Psoas muscle (tissue), 8 donors: ENCODE measurements at places on chromosomes 5 and 9. TPM values are rescaled to one million over a fixed set of nuclear protein-coding genes. Genes with fewer than 3 reads are reported as not detected.

The EIF4E1B gene
- not detected for total RNA-seq

The TAF1L gene
- not detected for total RNA-seq

The IL5 gene
- not detected for total RNA-seq

The LCN15 gene
- 0.22 TPM for total RNA-seq

The SLC45A2 gene
- not detected for total RNA-seq

The STK32A gene
- total RNA-seq, result 0.17 TPM

The GCNT4 gene
- 3.5 TPM for total RNA-seq

The DMRTA1 gene
- total RNA-seq, result 0.38 TPM

The PRSS3 gene
- not detected for total RNA-seq

The FIBCD1 gene
- not detected for total RNA-seq

The N4BP3 gene
- total RNA-seq, result 2.9 TPM

The TMC1 gene
- total RNA-seq, result not detected

The NUTM2F gene
- total RNA-seq, result not detected

The TEK gene
- 10.6 TPM for total RNA-seq

The RGMB gene
- 25.7 TPM for total RNA-seq

The TOR4A gene
- 2.1 TPM for total RNA-seq

GRCh38 chr9:90511711-90512110 is 130.9 kb downstream of the DIRAS2 start:
- no peaks in the 10 kb centered on the region for H3K36me3 ChIP-seq
- no peak for DNase-seq
- H3K27ac ChIP-seq, result no peak overlapping the region
- no peak overlapping the region for H3K4me3 ChIP-seq

- H3K27ac ChIP-seq, result no peak overlapping the region
- H3K27me3 ChIP-seq, result no peaks in the 10 kb centered on the region
- H3K4me1 ChIP-seq, result no peaks in the 10 kb centered on the region
- no peak overlapping the region for H3K4me3 ChIP-seq
- no peak for DNase-seq
- H3K36me3 ChIP-seq, result peaks cover 97% of the 10 kb centered on the region
Observed at GRCh38 chr5:96753848-96754247, 53.9 kb downstream of the ERAP1 start.

DNA sequence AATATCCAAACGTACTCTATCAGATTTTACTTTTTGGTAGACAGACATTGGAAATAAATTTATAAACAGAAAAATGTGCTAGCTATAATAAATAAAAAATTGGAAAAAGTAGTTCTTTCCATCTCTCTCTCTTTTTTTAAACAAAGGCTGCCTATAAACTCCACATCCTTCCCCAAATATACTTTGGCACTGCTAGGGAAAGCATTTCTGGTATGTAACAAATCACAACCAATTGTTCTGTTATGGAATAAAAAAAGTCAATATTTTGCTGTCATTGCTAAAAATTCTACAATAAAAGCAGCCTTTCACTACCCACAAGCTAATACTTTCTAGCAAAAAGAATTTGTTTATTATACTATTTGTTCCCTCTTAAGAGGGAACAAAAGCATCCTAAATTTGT is 169.2 kb upstream of the TARS1 start:
- no peak overlapping the region for H3K4me3 ChIP-seq
- H3K4me1 ChIP-seq, result no peaks in the 10 kb centered on the region
- H3K27me3 ChIP-seq, result no peaks in the 10 kb centered on the region
- H3K36me3 ChIP-seq, result no peaks in the 10 kb centered on the region
- no peak for DNase-seq
- no peak overlapping the region for H3K27ac ChIP-seq

DNA sequence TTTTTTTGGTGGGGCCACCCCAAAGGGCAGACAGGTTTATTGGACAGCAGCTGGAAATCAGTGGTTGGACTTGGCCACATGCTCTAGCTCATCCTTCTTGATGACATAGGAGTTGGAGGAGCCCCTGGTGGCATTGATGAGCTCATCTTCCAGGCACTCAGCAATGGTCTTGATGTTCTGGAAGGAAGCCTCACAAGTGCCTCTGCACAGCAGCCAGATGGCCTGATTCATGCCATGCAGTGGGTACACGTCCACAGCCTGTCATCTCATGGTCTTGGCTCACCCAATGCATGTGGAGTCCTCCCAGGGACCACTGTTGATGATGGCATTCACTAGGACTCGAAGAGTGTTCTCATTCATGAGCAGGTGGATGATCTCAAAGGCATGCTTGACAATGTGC is 11.3 kb upstream of the RCL1 start:
- no peaks in the 10 kb centered on the region for H3K4me1 ChIP-seq
- no peak for DNase-seq
- no peaks in the 10 kb centered on the region for H3K27me3 ChIP-seq
- H3K36me3 ChIP-seq, result no peaks in the 10 kb centered on the region
- H3K27ac ChIP-seq, result no peak overlapping the region

DNA sequence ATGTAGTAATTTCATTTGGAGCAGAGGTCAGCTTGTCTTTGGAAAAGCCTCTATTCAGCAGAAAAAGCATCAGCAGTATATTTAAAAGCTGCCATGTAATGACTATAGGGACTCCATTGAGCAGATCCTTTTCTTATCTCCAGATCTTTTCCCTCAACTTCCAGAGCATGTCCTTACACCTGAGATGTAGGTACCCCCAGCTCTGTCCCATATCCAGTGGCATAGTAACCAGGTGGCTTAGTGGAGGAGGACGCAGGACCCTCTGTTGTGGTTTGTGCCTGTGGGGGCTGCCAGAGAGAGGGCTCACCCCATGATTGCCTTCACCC is 61.5 kb downstream of the RCL1 start:
- H3K36me3 ChIP-seq, result peaks cover 9% of the 10 kb centered on the region
- peaks cover 44% of the 10 kb centered on the region for H3K4me1 ChIP-seq
- no peak overlapping the region for H3K4me3 ChIP-seq
- DNase-seq, result no peak
- H3K27ac ChIP-seq, result peak overlapping the region; percentile 75

- no peak for DNase-seq
- H3K27ac ChIP-seq, result peak overlapping the region; percentile 1
- no peak overlapping the region for H3K4me3 ChIP-seq
- no peaks in the 10 kb centered on the region for H3K36me3 ChIP-seq
Observed at GRCh38 chr5:52839285-52839684, 51.6 kb downstream of the ITGA1 start.

DNA sequence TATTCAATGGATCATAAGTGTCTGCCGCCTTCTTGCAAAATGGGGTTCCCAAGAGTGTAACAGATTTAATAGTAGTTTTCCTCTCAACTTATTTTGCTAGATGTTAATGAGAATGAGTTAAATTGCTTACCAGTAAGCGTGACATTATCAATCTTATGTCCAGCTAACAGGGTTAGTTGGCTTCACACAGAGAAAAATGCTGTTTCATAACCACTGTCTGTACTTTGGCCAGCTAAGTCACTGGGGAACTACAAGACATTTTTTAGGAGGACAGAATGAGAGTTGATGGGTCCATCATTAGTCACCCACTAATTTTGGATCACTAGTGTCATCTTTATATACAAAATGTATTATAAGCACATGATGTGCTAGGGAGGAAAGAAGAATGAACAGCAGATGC is 1.4 kb downstream of the CDC37L1 start:
- H3K27me3 ChIP-seq, result no peaks in the 10 kb centered on the region
- H3K27ac ChIP-seq, result peak overlapping the region; percentile 96
- H3K4me1 ChIP-seq, result peaks cover 46% of the 10 kb centered on the region
- H3K4me3 ChIP-seq, result peak overlapping the region; percentile 78

- H3K27ac ChIP-seq, result no peak overlapping the region
- H3K4me3 ChIP-seq, result no peak overlapping the region
- no peaks in the 10 kb centered on the region for H3K36me3 ChIP-seq
- DNase-seq, result no peak
- no peaks in the 10 kb centered on the region for H3K4me1 ChIP-seq
- no peaks in the 10 kb centered on the region for H3K27me3 ChIP-seq
Observed at GRCh38 chr5:146825033-146825432, 53.5 kb downstream of the PPP2R2B start.

GRCh38 chr9:124674651-124675050 is 96.5 kb downstream of the NR6A1 start:
- no peak for DNase-seq
- H3K4me1 ChIP-seq, result peaks cover 15% of the 10 kb centered on the region
- H3K4me3 ChIP-seq, result no peak overlapping the region
- H3K27ac ChIP-seq, result no peak overlapping the region

GRCh38 chr5:149422366-149423048 is 43.4 kb upstream of the IL17B start:
- peak; percentile 57 for DNase-seq
- peaks cover 10% of the 10 kb centered on the region for H3K4me1 ChIP-seq
- no peaks in the 10 kb centered on the region for H3K27me3 ChIP-seq
- no peaks in the 10 kb centered on the region for H3K36me3 ChIP-seq

DNA sequence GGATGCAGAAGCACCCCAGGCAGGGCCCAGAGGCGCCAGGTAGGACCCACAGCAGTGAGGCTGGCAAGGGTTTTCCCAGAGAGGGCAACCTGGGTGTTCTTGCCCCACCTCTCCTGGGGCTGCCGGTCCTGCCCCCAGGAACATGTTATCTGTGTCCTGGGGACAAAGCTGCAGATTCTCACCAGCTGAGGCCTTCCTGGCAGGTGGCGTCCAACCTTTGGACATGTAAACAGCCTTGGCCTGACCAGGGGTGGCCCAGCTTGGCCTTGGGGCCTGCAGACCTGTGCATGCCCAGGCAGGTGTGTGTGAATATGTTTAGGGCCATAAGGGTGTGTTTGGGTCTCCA is 101.8 kb upstream of the LARP1 start:
- H3K27me3 ChIP-seq, result no peaks in the 10 kb centered on the region
- H3K27ac ChIP-seq, result no peak overlapping the region
- DNase-seq, result no peak
- H3K4me1 ChIP-seq, result peaks cover 17% of the 10 kb centered on the region

DNA sequence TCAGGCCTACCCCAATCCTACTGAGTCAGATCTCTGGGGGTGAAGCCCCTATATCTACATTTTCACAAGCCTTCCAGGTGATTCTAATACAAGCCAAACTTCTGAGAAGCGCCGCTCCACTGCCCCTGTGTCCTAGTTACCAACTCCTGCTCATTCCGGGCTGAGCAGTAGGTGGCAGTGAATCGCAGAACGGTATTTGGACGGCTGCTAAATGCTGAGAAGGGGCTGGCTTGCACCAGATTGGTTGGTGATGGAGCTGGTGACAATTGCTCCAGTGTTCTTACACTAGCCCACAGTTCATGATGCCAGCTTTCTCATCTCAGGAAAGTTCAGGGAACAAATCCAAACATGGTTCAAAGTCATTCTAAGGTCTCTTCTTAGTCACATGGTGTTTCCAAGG is 31.1 kb upstream of the FGF1 start:
- H3K4me3 ChIP-seq, result no peak overlapping the region
- H3K4me1 ChIP-seq, result no peaks in the 10 kb centered on the region
- no peaks in the 10 kb centered on the region for H3K36me3 ChIP-seq
- no peaks in the 10 kb centered on the region for H3K27me3 ChIP-seq

- H3K27me3 ChIP-seq, result no peaks in the 10 kb centered on the region
- H3K27ac ChIP-seq, result no peak overlapping the region
- no peaks in the 10 kb centered on the region for H3K4me1 ChIP-seq
- no peak overlapping the region for H3K4me3 ChIP-seq
- no peak for DNase-seq
Observed at GRCh38 chr5:37075399-37075950, 173.7 kb downstream of the CPLANE1 start.

DNA sequence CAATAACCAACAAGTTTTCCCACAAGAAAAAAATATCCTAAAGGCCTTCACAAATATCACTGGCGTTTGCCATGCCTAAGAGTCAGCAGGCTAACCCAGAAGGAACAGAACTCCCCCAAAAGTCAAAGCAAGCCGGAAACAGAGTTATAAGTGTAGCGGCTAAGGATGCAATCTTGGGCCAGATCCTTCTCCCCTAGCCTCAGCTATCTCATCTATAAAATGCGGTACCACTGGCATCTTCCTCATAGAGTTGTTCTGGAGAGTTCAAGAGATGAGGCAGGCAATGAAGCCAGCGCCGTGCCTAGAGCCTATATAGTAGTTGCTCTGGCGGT is 632 bp downstream of the DPM2 start:
- H3K4me1 ChIP-seq, result peaks cover 10% of the 10 kb centered on the region
- no peaks in the 10 kb centered on the region for H3K36me3 ChIP-seq
- no peak for DNase-seq
- H3K27ac ChIP-seq, result peak overlapping the region; percentile 66
- peak overlapping the region; percentile 80 for H3K4me3 ChIP-seq
- peaks cover under 1% of the 10 kb centered on the region for H3K27me3 ChIP-seq

GRCh38 chr9:1604942-1605560 is 410.1 kb upstream of the SMARCA2 start:
- H3K27me3 ChIP-seq, result no peaks in the 10 kb centered on the region
- no peak for DNase-seq
- H3K4me1 ChIP-seq, result no peaks in the 10 kb centered on the region

DNA sequence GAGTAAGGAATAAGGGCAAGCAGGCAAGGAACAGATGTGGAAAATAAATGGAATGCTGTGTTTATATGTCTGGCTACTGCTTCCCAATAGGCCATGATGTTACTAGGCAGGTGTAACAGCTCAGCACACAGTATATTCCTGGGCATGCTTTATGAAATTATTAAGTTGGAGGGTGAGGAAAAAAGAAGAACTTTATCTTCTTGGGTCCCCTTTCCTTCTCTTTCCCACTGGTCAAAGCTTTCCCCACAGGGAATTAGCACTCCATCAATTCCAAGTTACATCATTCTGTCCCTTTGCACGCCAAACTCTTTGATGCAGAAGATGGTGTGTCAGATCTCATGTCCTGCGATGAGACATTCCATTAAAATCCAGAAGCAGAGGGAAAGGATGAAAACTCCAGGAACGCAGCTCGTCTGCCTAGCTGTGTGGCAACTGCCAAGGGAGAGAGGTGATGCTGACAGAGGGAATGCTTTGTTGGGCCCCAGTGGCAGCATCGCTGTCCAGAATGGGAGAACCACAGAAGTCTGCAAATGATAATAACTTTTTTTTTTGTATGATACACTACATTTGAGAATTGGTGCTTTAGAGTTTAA is 447.3 kb upstream of the ARRDC3 start:
- H3K27ac ChIP-seq, result no peak overlapping the region
- H3K27me3 ChIP-seq, result no peaks in the 10 kb centered on the region
- no peaks in the 10 kb centered on the region for H3K36me3 ChIP-seq
- H3K4me1 ChIP-seq, result no peaks in the 10 kb centered on the region

- no peaks in the 10 kb centered on the region for H3K4me1 ChIP-seq
- H3K36me3 ChIP-seq, result no peaks in the 10 kb centered on the region
Observed at GRCh38 chr5:3210531-3210930, 385.1 kb upstream of the IRX1 start.

DNA sequence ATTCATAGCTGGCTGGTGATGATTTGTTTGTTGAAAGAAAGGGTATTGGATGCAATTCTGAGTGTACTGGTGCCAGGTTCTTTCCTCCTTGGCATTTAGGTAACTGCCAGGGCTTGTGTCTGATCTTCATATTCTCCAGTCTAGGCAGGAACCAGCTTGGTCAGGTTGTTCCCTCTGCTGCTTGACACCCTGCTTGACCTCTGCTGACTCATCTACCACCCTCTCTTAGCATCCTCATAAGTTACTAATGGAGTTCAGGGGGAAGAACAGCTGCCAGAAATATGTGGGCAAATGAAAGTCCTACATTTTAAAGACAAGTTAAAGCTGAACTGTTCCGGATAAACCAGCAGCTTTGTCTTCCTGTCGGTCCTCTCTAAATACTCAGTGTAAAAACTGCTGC is 116.1 kb upstream of the TNC start:
- H3K27ac ChIP-seq, result no peak overlapping the region
- no peak overlapping the region for H3K4me3 ChIP-seq
- no peaks in the 10 kb centered on the region for H3K36me3 ChIP-seq
- DNase-seq, result no peak
- H3K4me1 ChIP-seq, result no peaks in the 10 kb centered on the region
